Foreskin keratinocyte (primary cell): ENCODE measurements at places on chromosomes 4 and X. TPM values are rescaled to one million over a fixed set of nuclear protein-coding genes. Genes with fewer than 3 reads are reported as not detected.

DNA sequence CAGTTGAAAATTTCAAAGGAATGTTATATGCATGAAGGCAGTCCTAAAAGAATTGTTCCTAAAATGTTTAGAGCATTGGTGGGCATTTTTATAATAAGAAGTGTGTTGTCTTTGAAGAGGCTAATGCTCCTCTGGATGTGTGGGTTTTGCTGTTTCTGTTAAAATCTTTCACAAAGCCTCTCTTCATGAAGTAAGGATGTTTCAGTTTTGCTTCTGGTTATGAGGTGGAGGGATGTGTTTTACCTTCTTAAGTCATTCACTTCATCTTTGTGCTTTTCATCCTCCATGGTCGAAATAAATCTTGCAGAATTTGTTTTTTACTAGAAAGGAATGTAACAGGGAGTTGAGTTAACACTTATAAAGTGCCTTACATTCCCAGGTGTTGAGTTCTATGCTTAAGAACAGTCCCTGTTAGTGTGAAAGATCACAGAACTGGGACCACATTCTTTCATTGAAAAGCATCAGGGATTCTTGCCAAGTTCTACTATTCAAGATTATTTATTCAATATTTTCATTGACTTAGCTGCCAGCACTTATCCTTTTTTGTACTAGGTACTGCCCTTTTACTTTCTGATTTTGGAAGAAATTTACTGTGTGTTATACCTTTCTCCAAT is 21.1 kb downstream of the FHIP1A start:
- no peak for DNase-seq

- DNase-seq, result no peak
Measured at GRCh38 chr4:17646693-17647092, 32.3 kb downstream of the MED28 start.

GRCh38 chrX:39905538-39905891 is 192.2 kb downstream of the BCOR start:
- DNase-seq, result no peak

The UGT2B11 gene
- not detected in 2 replicates for total RNA-seq

The NAP1L5 gene
- 0.88 and 1.3 TPM in 2 replicates for total RNA-seq

The MAGIX gene
- 1.6 and 2.0 TPM in 2 replicates for total RNA-seq
